Stimulated activated CD4-positive, alpha-beta T cell treated with anti-CD3 and anti-CD28 coated beads, Interleukin-2, amount 100 ng/mL, for 24 hours (primary cell): ENCODE measurements at places on chromosomes 2 and 18.

DNA sequence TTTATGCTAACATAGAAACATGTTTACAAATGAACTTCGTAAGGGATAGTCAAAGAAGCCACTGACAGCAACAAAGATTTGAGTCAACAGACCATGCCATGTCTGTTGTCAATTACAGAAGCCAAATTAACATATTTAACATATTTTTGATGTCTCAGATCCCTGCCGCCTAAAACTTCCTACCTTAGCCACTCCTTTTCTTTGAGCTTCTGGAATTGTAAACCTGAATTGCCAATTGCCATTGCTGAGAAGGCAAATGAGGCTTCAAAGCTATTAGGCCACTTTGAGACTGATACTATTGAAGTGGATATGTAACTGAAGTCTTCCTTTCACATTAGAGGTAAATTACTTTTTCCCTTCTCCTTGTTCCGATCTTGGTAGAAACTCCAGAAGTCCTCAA, 66.0 kb upstream of the DSEL start:
- DNase-seq: no peak

- DNase-seq: no peak
Measured at GRCh38 chr18:75124991-75125381, 84.0 kb downstream of the PTGR3 start.

DNA sequence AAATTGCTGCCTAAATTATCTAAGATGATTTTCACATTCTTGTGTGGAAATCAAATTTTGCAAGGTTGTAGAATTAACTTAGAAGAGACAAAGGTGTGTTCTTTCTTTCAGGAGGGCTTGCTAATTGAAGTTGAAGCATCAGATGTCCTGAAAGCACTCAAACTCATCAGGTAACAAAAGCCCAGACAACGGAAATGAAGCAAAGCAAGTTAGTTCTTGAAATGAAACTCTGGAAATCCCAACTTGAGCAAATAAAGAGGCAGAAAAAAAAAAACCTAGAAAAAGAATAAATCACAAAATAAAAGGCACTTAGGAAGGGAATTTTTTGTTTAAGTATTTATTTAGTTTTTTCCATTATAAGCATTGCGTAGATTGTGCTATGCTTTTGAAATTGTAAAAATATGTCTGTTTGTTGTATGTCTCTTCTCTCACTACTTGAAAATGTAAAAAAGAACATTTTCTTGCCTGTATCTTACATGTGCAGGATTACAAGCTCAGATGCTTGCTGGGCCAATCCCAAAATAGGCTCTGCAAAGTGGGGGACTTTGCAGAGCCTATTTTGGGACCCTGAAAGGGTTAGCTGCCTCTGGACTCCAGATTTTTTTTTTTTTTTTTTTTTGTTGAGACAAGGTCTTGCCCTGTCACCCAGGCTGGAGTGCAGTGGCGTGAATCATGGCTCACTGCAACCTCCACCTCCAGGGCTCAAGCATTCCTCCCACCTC, 46.7 kb downstream of the FAM161A start:
- no peak for DNase-seq

GRCh38 chr2:88123164-88123974, 4.5 kb downstream of the FABP1 start:
- no peak for DNase-seq
